ENCODE measurements at places on chromosomes 12 and 14.

GRCh38 chr14:30822080-30822571, 52.2 kb upstream of the COCH start:
- DNase-seq: no peak

GRCh38 chr12:109720152-109720856, 6.7 kb downstream of the FAM222A start:
- DNase-seq: peak; percentile 79

DNA sequence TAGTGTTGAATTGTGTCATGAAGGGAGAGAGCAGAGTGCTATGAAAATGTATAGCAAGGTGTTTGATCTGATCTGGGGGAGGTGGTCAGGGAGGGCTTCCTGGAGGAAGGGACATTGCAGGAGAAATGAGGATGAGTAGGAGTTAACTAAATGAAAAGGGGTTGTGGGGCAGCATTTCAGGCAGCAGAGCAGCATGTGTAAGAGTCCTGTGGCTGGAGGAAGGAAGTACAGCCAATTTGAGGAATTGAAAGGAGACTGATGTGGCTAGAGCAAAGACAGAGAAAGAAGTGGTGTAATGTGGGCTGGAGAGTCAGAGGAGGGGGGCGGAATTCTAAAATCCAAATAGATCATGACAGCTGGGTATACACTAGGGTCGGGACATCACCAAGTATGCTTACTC, 20.5 kb downstream of the NPC2 start:
- DNase-seq: no peak

GRCh38 chr14:94445003-94445402, 7.6 kb downstream of the SERPINA11 start:
- DNase-seq: no peak

GRCh38 chr12:6888360-6888759, 15.3 kb upstream of the SPSB2 start:
- DNase-seq: no peak

DNA sequence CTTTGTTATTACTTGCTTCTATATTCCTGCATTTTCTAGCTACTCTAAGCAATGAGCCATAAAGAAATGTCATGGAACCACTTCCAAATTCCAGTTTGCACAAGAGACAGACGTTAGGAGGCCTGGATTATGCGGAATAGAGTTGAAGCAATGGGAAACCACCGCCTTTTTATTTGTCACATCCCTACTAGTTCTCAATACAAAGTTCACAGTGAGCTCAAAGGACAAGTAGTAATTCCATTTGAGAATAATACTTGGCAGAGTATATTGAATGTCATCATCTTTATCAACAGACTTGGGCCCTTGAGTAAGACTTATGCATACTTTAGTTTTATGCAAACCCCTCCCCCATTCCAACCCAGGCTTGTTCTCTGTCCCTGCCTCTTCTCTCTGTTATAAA, 3.7 kb upstream of the SLC15A5 start:
- no peak for DNase-seq

DNA sequence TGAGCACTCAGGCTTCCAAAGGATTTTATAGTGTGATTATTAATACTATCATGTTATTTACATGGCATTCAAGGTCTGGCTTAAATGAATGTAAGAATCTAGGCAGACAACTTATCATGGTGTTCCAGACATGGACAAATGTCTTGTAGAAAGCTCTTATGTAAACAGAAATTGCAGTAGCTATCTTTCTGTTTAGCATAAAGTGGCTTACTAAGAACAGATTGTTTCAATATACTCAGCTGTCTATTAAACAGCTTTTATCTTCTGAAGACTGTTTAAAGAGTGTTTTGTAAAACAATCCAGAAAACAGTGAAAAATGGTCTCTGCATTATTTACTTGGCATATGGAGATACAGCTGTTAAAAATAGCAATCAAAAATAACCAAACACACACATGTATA, 1061.8 kb upstream of the SEL1L start:
- peak; percentile 35 for DNase-seq

Measured in NCI-H524 (cell line).